ENCODE measurements at places on chromosomes 11 and 22. TPM values are rescaled to one million over a fixed set of nuclear protein-coding genes. Genes with fewer than 3 reads are reported as not detected.

The MIAT gene
- 0.92 TPM for total RNA-seq

The CEND1 gene
- 0.85 TPM for total RNA-seq

The RAG2 gene
- not detected for total RNA-seq

The DEFB131B gene
- total RNA-seq = not detected

The PHLDA2 gene
- 1.6 TPM for total RNA-seq

The SCGB1C1 gene
- total RNA-seq = not detected

The PRAME gene
- not detected for total RNA-seq

The DEPDC7 gene
- 7.4 TPM for total RNA-seq

The MB gene
- total RNA-seq = not detected

The TCN1 gene
- not detected for total RNA-seq

The TYR gene
- not detected for total RNA-seq

The NNMT gene
- 1,567 TPM for total RNA-seq

The APOL4 gene
- 2.3 TPM for total RNA-seq

The TRIM49B gene
- not detected for total RNA-seq

The NCF4 gene
- not detected for total RNA-seq

The TMEM191C gene
- total RNA-seq = 0.71 TPM

The OR10D3 gene
- total RNA-seq = not detected

The MRGPRE gene
- total RNA-seq = not detected

The GPR83 gene
- total RNA-seq = under 0.01 TPM

The RTN4RL2 gene
- 0.09 TPM for total RNA-seq

The PRR33 gene
- total RNA-seq = not detected

The KDM4E gene
- not detected for total RNA-seq

The TSSK2 gene
- not detected for total RNA-seq

The MAJIN gene
- total RNA-seq = not detected

The NOX4 gene
- under 0.01 TPM for total RNA-seq

The ENTHD1 gene
- total RNA-seq = not detected

The BLID gene
- 4.3 TPM for total RNA-seq

All from smooth muscle cell of bladder (primary cell).